ENCODE measurements at places on chromosomes 2 and 18. TPM values are rescaled to one million over a fixed set of nuclear protein-coding genes. Genes with fewer than 3 reads are reported as not detected.

DNA sequence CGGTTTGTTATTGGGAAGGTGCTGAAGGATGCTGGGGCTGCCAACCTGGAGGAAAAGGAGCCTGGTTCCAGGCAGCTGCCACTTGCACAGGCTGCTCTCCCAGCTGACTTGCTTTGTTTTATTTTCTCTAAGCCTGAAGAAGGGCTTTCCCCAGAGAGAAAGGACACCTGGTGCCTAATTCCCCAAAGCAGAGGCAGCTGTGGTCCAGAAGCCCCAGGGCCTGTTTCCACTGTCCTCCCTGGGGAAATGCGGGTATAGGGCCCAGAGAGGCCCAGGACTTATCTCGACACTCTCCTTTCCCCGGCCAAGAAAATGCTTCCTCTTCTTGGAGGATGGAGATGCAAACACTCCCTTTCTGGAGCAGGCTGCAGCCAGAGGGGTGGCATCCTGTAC lies 30.1 kb downstream of the INO80C start:
- DNase-seq = no peak

- DNase-seq = peak; percentile 35
Observed at GRCh38 chr18:75226956-75227316, 16.3 kb downstream of the TSHZ1 start.

DNA sequence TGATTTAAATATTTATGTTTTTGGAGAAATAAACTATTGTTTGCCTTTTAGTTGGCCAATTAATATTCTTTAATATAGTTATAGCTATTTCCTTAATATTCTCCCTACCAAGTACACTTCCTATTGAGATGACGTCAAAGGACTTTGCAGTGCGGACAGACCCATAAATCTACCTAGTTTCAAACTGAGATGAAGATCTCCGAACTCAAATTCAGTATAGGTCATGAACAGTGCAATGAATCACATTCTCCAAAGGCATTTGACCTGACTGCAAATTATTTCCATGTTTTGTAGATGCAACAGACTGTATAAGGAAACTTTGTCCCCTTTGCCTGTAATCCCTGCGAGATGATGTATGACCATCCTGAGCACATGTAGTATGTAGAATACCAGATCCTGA lies 342.6 kb upstream of the FIGN start:
- DNase-seq = no peak

The RAB6C gene
- not detected for total RNA-seq

Measured in GM23248 (cell line).